Activated CD8-positive, alpha-beta memory T cell treated with anti-CD3 and anti-CD28 coated beads for 1 hour (primary cell): ENCODE measurements at places on chromosomes 3 and 15.

DNA sequence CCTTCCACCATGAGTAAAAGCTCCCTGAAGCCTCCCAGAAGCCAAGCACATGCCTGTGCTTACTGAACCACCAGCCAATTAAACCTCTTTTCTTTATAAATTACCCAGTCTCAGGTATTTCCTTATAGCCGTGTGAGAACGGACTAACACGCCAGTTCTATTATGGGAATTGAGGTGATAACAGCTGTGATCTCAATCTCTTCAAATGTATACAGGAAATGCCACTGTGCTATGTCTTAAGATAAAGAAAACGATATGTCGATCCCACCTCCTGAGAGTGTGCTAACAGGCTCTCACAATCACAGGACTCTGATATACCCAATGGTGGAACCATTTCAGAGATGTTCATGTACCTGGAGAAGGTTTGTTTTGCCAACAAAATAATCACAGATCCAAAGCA lies 26.2 kb downstream of the CHSY1 start:
- no peak for DNase-seq

DNA sequence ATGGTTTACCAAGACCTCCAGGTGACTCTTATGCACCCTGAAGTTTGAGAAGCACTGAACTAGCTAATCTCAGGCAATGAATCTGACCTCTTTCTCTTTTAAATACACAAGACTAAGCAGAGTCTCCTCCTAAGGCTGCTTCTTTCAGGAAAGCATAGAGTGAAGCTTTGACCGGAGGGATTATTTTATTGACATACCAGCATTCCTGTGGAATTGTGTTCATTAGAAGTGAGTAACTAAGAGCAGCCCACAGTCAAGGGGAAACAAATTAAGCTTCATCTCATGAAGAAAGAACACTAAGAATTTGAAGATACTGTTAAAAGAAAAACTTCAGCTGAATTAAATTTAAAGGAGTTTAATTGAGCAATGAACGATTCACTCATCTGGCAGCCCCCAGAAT lies 963.5 kb downstream of the NTRK3 start:
- DNase-seq = no peak

DNA sequence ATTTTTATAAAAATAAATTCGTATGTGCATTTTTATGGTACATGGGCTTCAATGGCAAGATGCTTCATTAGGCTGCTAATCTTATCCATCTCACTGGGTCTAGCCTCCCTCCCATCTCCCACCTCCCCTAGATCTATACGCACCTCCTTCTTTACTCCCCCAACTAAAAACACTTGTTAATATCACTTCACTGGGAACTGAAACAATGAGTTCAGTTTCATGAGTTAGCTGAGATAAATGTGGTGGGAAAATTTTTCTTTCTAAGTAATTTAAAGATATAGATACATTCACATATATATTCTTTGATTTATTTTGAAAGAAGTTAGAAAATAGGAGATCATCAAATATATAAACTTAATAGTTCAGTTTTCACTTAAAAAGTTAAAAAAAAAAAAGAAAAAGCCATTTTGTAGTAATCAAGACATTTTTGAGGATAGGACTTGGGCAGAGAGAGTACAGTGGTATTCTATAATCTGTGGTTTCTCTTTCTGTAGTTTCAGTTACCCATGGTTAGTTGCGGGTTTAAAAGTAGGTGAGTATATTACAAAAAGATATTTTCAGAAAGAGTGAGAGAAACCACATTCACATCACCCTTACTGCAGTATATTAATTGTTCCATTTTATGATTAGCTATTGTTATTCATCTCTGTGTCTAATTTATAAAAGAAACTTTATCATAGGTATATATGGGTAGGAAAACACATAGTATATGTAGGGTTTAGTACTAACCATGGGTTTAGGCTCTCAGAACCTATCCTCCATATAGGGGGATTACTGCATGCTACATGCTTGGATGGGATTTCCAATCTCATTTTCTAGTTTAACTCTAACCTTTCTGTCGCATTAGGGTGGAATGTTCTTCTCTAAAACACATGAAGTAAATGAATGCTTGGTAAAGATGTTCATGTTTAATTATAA lies 316.0 kb upstream of the CBLB start:
- no peak for DNase-seq

DNA sequence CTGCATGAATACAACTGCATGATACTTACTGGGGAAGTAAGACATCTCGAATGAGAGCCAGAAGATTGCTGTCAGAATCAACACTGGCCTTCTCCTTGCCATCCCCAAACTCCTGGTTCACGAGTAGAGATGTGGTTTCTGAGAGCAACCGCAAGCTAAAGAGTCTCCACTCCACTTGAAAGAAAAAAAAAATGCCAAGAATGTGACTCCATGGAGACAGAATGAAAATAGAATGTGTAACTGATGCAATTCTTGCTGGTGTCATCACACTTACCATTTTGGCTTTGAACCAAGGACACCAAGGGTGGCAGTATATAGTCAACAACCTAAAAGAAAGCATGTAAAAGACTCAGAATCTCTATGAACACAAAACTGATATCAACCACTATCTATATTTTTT lies 280.4 kb downstream of the ULK4 start:
- DNase-seq = no peak

DNA sequence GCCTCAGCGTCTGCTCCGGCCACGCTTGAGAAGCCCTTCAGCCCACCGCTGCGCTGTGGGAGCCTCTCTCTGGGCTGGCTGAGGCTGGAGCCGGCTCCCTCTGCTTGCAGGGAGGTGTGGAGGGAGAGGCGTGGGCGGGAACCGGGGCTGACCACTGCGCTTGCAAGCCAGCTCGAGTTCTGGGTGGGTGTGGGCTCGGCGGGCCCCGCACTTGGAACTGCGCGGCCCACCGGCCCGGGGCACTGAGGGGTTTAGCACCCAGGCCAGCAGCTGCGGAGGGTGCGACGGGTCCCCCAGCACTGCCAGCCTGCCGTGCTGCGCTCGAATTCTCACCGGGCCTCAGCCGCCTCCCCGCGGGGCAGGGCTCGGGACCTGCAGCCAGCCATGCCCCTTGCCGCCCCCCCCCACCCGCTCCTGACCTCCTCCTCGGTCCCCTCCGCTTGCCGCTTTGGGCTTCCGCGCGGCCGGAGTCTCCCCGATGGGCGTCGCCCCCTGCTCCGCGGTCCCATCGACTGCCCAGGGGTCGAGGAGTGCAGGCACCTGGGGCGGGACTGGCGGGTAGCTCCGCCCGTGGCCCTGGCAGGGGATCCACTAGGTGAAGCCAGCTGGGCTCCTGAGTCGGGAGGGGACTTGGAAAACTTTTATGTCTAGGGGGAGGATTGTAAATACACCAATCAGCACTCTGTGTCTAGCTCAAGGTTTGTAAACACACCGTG lies 106.7 kb downstream of the RAP2B start:
- no peak for DNase-seq

GRCh38 chr3:14331251-14331650 lies 71.2 kb upstream of the SLC6A6 start:
- no peak for DNase-seq

- DNase-seq = no peak
These were observed 627 bp upstream of the FAM131A start for GRCh38 chr3:184336547-184337398.

- DNase-seq = no peak
These were observed 193.3 kb upstream of the ZNF717 start for GRCh38 chr3:75978686-75979085.

DNA sequence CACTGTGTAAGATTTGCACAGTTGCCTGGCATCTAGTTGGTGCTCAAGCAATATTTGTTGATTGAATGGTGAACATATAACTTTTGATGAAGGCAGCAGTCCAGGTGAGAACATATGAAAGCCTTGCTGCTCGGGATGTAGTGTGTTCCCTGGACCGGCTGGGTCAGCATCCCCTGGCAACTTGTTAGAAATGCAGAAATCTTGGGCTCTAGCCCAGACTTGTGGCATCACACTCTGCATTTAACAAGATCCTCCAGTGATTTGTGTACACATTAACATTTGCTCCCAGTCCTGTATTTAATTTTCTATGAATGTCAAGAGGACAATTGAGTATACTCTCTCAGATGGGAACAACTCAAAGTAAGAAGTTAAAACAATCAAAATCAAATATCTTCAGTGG lies 69.0 kb upstream of the SAMMSON start:
- DNase-seq = no peak

- no peak for DNase-seq
These were observed 287.0 kb downstream of the TLE3 start for GRCh38 chr15:69810431-69811354.

GRCh38 chr15:78209646-78210348 lies 24.6 kb downstream of the ACSBG1 start:
- no peak for DNase-seq

DNA sequence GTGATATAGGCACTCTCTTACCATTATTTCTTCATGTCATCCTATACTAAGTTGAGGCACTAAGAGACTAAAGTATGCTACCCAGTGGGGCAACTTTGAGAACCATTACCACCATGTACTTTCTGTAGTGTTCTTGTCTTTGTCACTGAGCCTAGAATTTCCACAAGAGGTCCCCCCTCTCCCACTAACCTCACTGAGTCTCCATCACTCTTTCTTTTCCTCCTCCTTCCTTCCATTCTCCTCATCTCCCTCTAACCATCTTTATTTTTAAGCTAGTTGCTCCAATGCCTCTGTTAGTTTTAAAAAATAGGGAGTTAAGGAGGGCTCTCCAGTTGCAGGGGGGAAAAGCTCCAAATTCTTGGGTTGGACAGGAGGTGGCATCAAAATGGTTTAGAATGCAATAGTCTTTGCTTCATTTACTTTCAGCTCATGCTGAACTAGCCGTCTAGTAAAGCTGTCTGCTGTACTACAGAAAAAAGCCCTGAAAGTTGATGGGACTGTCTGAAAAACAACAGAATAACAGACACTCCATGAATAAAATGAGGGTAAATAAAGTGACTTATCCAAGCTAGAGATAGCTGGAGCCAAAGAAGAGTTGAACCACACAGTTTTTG lies 85.1 kb upstream of the MYRIP start:
- DNase-seq = no peak

GRCh38 chr3:53350652-53351051 lies 3.3 kb upstream of the DCP1A start:
- no peak for DNase-seq

GRCh38 chr3:106578911-106579310 lies 710.1 kb upstream of the CBLB start:
- no peak for DNase-seq

GRCh38 chr3:88863196-88863595 lies 244.2 kb upstream of the EPHA3 start:
- DNase-seq = no peak

- no peak for DNase-seq
These were observed 53.9 kb downstream of the TRIM69 start for GRCh38 chr15:44790215-44790614.

DNA sequence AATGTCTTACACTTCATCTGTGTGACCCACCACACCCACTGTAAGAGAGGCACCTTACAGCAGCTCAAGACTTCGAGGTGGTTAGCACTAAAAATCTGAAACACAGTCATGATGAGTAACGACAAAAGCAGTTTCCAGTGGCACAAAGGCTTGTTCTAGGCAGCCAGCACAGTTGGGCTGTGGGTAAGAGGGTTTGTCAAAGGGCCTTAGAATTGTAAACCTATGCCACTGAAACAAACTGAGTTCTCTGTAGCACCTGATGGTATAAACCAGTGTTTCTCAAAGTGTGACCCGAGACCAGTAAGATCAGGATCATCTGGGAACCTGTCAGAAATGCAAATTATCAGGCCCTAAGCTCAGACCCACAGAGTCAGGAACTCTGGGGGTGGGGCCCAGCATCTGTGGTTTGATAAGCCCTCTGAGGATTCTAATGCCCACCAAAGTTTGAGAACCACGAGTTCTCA lies 36.5 kb downstream of the DAPK2 start:
- DNase-seq = peak; percentile 21

DNA sequence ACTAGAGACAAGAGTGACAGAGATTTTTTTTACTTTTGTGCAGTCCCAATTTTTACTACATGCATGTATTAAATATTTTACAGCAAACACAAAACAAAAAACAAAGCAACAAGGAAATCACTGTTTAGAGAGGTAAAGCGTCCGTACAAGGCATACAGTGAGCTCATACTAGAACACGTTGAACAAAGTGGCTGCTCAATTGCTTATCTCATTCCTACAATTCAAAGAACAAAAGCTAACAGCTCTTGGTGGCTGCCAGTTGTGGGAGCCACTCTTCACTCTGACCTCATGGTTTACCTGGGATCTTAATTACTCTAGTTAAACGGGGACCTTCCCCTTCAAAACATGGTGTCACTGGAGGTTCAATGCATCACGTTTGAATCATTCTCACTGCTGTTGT lies 7.6 kb upstream of the ARHGEF26 start:
- no peak for DNase-seq

GRCh38 chr3:192253138-192253887 lies 474.0 kb downstream of the FGF12 start:
- DNase-seq = no peak

DNA sequence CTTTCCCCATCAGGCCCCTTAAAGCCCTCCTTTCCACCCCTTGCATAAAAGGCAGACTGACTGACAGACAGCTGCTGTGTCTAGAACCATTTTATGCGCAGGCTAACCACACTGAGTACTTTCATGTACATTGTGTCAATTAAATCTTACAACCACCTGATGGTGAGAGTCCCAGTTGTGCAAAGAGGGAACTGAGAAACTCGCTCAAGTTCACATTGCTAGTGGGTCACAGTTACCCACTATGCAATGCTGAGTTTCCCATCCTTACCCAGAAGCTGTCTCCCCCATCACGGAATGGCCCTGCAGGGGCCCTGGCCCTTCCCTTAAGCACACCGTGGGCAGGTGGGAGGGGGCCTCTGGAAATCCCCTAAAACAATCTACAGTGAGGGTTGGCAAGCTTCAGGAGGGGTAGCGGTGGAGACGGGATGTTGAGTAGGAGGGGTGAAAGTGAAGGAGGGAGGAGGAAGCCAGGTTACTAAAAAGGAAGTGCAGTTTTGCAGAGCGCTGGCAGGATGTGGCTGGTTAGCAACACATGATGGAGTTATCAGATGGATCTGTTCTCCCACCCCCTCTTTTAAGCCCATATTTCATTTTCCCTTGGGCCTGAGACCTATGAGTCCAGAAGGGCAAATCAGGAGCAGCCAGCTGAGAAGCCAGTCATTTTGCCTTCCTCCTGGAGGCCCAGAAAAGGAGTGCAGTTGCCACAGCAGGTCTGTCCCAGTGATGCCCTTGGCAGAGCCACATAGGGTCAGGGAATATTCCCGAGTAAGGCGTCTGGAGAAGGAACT lies 30.0 kb downstream of the STARD5 start:
- peak; percentile 24 for DNase-seq

DNA sequence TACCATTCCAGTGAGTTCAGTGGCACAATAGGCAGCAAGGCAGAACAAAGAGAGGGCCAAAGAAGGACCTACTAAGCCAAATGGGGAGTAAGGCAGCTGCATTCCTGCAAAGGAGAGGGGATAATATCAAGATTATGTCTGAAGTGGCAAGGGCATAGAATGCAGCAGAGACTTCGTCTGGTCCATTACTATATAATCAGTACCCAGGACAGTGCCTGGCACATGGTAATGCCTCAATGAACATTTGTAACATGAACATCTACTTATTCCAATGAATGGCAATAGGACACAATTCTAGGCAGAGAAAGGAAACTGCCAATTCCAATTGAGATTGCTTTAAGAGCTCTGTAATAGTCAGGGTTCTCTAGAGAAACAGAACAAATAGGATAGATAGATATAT lies 82.1 kb upstream of the STAC start:
- DNase-seq = no peak
